ENCODE measurements at places on chromosomes 13 and 19.

DNA sequence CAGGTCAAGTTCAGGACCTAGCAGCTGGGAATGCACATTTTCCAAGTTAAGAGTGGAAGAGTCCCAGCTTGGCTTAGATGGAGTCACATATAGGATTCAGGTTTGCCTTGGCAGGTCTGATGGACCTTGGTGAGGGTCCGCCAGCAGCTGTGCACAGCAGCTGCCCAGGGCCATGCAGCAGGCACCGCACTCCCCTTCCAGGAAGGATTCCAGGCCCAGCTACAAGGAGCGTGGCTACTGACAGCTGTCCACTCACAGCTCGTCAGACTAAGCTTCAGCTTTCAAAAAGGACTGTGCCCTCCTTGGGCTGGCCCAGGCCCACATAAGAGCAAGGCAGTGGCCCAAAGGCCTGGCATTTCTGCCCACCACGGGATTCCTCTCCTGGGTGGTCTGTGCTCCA lies 68.4 kb downstream of the ALOX5AP start:
- no peak for DNase-seq

GRCh38 chr13:102569488-102569887 lies 27.3 kb upstream of the TPP2 start:
- no peak for DNase-seq

DNA sequence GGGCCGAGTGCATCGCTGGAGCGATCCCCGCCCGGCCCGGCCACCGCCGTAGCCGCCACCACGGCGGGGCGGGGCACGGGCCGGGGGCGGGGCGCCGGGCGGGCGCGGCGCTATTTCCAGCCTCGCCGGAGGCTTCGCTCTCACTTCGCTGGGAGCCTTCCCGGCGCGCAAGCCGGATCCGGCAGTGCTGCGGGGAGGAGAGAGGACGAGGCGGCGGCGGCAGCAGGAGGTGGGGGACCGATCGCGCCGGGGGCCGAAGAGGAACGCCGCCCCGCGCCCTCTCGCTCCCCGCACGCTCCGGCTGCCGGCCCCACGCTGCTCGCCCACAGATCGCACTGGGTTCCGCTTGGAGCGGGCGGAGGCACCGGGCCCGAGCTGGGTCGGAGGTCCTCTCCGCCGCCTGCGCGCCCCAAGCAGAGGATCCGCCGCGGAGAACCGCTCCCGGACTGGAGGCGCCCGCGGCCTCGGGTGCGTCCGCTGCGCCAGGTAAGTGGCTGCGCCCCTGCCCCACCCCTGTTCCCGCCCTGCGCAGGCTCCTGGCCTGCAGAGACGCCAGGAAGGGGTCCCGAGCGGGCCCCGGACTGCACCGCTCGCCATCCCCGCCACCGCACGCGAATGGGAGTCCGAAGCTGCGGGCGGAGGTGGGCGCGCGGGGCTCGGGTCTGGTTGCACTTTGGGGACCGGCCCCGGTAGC lies at the start of gene CHST8:
TSS of gene CHST8 (plus strand) at position 143 of the 694 bp plus-strand sequence. CDS start 67,309 bp downstream, outside the sequence.
- DNase-seq = no peak

- DNase-seq = no peak
These were observed 199.2 kb downstream of the TEX29 start for GRCh38 chr13:111519490-111520170.

DNA sequence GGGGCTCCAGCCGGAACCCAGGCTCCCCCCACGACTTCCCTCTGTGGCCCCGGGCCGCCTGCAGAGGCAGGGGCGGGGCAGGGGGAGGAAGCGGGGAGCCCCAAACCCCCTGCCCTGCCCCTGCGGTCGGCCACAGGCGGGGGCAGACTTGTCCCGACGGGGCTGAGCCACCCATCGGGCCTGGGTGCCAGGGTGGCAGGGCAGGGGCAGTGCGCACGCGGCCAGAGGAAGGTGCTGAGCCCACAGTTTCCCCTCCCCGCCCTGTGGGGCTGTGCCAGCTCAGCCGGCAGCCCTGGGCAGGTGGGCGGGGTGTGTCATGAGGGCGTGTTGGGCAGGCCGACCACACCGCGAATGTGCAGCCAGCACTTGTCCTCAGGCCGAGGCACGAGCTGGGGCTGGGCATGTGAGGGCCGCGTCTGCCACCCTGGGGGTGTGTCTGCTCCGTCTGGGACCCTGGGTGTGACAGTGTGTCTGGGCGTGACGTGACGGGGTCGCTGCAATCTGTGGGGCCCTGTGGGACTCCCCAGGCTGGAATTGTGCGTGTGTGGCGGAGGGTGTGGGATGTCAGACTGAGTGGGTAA lies 17.7 kb downstream of the CCDC97 start:
- DNase-seq = no peak

All from glomerular endothelial cell (primary cell).